Left cardiac atrium (tissue), 4 donors: ENCODE measurements at places on chromosomes 2 and 18. TPM values are rescaled to one million over a fixed set of nuclear protein-coding genes. Genes with fewer than 3 reads are reported as not detected.

DNA sequence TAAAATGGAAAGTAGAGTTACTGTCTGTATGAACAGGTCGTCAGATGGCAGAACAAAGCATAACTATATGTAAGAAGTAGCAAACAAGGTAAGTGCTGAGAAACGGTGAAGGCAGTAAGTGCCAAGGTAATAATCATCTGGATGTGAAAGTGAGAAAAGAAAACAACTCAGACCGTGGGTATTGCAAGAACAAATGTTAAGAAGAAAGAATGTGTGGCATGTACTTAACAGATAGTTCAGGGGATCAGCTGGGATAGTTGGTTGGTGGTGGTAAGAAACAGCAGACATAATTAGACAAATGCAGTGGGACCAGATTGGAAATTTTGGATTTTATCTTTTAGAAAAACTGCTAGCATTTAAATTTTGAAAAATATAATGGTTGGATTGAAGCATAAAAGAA, 375.8 kb upstream of the NXPH2 start:
- no peak for DNase-seq

Gene STAT4
- 22.9 TPM for total RNA-seq

GRCh38 chr2:142217804-142218203, 87.0 kb upstream of the LRP1B start:
- DNase-seq: no peak

Gene ZNF516
- total RNA-seq: 14.9 TPM

GRCh38 chr2:199364153-199364552, 93.6 kb downstream of the SATB2 start:
- DNase-seq: no peak

Gene AP1S3
- 1.0 TPM for total RNA-seq

GRCh38 chr2:62539606-62540407, 33.8 kb upstream of the TMEM17 start:
- DNase-seq: no peak

DNA sequence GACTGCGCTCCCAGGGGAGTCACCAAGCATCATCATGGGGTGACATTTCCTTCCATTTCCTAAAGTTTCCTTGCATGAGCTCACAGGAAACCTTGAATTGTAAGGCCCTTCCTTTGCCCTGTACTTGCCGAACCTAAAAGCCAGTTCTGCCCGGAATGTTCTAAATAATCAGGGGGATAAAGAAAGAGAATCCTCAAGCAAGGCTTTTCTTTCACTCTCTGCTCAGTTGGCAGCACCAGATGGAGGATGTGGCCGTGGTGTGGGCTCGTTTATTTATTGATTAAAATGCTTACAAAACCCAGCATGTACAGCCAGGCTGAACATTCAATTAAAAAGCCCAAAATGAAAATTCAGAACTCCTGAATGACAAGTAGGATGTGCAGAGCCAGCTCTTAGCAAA, 170.5 kb downstream of the SH3RF3 start:
- no peak for DNase-seq

DNA sequence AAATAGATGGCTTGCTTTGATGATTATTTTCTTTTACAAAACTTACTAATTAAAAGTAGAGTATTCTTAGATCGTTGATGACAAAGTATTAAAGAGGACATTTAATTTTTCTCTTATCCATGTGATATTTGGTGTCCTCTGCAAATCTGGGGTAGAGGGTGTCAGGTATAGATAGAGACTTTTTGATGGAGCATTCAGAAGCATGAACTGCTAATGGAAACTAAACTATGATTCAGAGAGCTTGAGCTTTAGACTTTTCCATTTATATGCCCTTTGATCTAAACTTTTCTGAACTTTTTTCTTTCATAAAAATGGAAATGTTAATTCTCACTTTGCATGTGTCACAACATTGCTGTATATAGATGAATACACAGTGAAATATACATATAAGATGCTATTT, 619.7 kb downstream of the PLCL1 start:
- DNase-seq: no peak

DNA sequence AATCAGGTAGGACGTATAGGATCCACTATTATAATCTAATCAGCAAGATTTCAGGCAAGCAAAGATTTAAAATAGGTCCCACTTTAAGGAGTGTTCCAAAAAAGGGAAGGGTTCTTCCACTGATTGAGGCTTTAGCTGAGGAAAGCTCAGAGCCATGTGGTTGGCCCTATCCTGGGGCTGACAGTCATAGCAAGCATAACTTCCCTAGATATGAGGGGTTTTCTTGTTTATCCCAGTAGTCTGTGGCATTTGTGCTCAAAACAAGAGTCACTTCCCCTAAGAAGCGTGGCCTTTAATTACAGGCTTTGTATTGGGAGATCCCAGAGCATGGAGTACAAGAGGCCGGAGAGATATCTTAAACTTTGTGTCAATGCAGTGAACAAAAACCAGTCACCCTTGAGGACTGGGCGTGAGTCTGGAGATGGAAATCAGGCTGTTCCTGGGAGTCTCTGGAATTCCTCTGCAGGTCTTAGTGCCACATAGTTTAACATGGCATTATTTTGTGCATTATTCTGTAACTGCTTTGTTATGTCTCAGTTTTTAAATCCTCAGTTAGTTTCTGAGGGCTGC, 136.9 kb upstream of the FBXO11 start:
- DNase-seq: no peak

- no peak for DNase-seq
Measured at GRCh38 chr18:14086458-14087231, 45.6 kb downstream of the ZNF519 start.

Gene UPP2
- total RNA-seq: not detected

GRCh38 chr18:9608298-9608697, 6.1 kb downstream of the PPP4R1 start:
- no peak for DNase-seq

Gene RUFY4
- total RNA-seq: not detected

Gene PRKAG3
- 0.18 TPM for total RNA-seq

DNA sequence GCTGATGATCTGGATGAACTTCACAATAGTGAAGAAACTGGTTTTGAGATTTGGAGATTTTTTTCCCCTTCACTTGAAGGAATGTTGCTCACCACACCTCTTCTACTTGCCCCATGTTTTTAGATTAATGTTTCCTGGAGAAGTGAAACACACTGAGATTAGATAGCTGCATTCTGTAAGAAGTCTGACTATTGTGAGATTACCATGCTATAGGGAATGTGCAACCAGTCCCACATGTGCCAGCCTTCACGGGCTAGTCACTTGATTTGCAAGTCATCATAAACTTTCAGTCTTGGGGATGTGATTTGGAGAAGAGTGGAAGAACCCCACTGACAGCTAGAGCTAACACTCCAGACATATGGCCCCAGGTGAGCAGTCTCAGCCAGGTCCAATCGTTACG, 7.4 kb upstream of the CCNYL1 start:
- no peak for DNase-seq

Gene SCN3A
- total RNA-seq: 1.1 TPM

- DNase-seq: no peak
Measured at GRCh38 chr2:85168942-85169341, 35.8 kb downstream of the TCF7L1 start.
